ENCODE measurements at places on chromosomes 11 and 22. TPM values are rescaled to one million over a fixed set of nuclear protein-coding genes. Genes with fewer than 3 reads are reported as not detected.

POU2AF3 gene
- 2.0 TPM for total RNA-seq

TEX54 gene
- total RNA-seq, result not detected

CALCA gene
- not detected for total RNA-seq

CABP4 gene
- total RNA-seq, result 1.1 TPM

TRIM51G gene
- not detected for total RNA-seq

OR52I2 gene
- not detected for total RNA-seq

Data from subcutaneous adipose tissue (tissue), 4 donors.